Activated naive CD4-positive, alpha-beta T cell treated with anti-CD3 and anti-CD28 coated beads, Interleukin-2, amount 50 U/mL, for 72 hours (primary cell): ENCODE measurements at places on chromosomes 5 and 9.

- no peak for DNase-seq
Observed at GRCh38 chr5:23303435-23303834, 204.0 kb upstream of the PRDM9 start.

GRCh38 chr5:18975624-18976023, 1012.4 kb downstream of the CDH18 start:
- DNase-seq: no peak

- DNase-seq: no peak
Observed at GRCh38 chr9:6239694-6240093, 24.1 kb downstream of the IL33 start.

- no peak for DNase-seq
Observed at GRCh38 chr5:167309941-167310517, 981.4 kb upstream of the WWC1 start.

DNA sequence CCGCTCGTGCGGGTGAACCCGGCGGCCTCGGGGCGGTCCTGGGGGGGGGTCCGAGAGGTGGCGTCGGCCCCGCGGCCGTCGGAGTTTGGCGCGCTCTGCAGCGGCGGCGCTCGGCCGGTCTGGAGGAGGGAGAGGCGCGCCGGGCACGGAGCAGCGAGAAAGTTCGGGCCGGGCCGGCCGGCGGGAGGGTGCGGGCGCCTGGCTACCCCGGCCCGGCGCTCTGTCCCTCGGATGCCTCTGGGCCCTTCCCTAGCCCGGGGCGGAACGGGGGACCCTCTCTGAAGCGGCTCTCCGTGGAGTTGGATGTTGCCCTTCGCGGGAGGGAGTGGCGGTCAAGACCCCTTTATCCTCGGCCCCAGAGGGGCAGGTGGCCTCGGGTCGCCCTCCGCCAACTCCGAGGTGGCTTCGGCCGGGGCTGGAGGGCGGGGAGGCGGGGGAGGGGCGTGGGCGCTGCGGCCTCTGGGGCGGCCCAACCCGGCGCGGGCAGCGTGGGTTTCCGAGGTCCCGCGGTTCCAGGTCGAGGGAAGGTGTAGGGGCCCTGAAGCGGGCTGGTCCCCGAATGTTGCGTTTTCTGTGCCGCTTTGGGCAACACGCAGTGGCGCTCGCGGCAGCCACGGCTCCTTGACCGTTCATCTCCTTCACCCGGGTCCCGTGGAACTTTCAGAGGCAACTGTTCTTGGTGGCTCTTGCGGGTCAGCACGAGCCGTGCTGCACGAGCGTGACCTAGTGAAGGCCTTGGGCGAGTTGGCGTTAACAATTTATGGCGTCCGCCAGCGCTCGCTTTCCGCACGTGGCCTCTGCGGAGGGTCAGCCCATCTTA, 290.5 kb downstream of the DOCK8 start:
- no peak for DNase-seq

- no peak for DNase-seq
Observed at GRCh38 chr5:7347377-7347776, 48.6 kb upstream of the ADCY2 start.

DNA sequence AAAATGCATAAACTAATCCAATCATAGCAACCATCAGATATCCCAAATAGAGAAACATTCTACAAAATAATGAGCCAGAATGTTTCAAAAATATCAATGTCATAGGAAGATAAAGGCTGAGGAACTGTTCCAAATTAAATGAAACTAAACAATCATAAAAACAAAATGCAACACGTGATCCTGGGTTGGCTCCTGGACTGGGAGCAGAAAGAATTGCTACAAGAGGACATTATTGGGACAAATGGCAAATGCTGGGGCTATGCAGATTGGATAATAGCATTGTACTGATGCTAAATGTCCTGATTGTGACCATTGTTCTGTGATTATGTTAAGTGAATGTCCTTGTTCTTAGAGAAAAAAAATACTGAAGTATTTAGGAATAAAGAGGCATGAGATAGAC, 54.2 kb upstream of the AKNA start:
- no peak for DNase-seq

DNA sequence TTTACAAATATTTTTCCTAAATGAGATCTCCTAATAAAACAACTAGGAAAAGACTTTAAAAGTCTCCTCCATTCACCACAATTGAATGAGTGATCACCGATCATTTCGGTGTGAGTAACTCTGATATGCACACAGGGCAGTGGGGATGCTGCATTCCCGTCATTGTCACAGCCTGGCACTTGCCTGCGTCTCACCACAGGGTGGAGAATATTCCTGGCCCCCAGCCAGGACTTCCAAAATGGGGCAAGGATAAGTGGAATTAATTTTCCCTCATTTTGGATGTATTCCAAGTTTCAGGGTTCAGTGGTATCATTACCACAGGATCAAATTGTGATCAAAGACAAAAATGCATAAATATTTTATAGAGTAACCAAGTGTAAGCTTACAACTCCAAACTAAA, 107.1 kb downstream of the CTNND2 start:
- no peak for DNase-seq

DNA sequence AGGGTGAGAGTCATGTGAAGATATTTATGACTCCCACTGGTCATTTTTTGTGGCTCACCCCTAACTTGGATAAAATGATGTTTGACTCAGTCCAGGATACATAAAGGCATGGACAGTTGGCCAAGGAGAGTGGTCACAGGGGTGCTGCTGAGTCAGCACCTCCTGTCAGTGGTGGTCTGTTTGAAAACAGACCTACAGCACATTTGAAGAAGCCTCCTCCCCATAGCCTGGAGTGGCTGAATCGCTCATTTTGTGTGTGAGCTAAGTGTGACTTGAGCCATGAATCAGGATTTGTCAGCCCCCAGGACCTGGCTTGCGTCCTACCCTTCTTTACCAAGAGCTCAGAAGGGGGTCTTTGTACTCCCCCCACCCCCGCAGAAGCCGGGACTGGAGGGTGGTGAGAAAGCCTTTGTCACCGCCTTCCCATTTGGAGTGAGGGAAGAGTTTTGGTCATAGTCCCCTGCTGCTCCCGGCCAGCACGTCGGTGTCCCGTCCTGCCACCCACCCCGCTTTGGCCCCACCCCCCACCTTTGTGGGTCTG, 35.6 kb downstream of the TRIO start:
- no peak for DNase-seq

DNA sequence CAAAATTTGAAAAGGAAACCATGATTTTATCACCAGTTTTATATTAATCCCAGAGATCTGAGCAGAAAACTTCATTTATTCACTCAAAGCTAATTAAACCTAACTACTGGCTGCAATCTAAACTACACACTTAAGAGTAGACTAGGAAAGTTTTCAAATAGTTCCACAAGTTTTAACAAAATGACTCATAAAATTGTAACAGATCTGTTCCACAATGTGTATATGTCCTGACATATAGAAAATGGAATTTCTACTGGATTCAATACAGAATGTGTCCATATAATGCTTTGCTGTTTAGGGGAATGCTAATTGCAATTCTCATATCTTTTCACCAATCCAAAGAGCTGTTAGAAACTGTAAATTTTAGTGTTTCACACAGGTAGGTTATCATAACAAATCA, 40.3 kb upstream of the ADAMTSL1 start:
- DNase-seq: no peak

- DNase-seq: no peak
Observed at GRCh38 chr5:35709688-35710087, 92.0 kb downstream of the SPEF2 start.

DNA sequence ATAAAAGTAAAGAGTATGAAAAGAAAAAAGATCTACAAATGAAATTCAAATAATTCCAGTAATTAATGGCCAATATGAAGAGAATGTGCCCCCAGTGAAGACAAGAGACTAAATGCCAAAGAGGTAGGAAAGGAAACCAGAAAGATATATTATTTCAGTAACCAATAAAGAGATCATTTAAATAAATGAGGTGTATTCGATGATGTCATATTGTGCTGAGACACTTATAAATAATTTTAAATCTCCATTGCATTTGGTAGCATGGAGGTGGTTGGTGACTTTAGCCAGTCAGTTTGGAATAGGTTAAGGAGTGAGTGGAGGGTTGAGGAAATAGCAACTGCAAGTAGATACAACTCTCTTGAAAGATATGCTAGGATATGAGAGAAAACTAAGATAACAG, 417.7 kb upstream of the PTGER4 start:
- no peak for DNase-seq

DNA sequence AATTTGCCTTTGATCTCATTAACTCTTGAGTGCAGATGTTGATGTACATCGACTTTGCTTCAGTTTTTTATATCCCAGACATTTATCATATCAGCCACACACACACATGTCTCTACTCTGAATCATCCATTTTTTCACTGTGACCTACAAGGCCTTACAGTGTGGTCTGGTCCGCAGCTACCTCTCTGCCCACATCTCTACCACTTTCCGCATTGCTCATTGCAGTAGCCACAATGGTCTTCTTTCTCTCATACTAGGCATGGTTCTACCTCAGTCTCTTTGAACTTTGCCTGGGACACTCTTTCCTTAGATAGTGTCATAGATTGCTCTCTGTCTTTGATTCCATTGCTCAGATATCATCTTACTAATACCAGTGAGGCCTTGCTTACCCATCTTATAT, 87.9 kb upstream of the FSD1L start:
- DNase-seq: peak; percentile 54

DNA sequence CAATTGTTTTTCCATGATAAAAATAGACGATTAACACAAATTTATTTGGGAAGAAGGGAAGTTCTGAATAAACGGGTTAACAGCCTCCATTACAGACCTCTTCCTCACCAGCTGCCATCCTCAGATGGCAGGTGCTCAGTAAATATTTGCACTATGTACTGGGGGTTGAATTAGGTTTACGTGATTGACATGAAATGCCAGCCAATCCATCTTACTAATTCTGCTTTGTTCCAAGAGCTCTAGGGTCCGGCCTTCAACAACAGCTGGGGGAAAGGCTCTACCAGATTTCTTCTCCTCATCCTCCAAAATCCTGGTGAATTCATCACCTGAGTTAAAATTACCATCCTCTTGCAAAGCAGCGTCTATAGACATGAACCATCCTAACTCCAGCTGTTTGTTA, 104.6 kb downstream of the MTX3 start:
- DNase-seq: no peak

- no peak for DNase-seq
Observed at GRCh38 chr5:97121848-97122247, 20.6 kb downstream of the LIX1 start.

GRCh38 chr9:114580609-114581193, 6.9 kb upstream of the ATP6V1G1 start:
- no peak for DNase-seq

DNA sequence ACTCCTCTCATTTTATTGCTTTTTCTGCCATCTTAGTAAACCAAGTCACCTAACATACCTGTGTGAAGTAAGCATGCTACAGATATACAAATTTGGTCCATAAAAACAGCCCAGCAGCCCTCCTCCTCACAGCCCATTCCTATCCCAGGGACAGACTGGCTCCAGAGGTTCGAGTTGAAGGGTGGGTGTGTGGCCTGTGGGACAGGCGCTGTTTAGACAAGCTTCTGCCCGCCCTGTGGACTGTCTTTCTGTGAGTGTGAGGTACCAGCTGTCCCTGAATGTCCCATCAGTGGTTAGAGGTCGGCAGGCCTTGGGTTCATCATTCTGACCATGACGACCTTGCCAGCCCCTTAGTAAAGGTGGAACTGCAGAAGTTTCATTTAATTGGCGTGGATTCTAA, 82.0 kb downstream of the WNK2 start:
- no peak for DNase-seq

- DNase-seq: no peak
Observed at GRCh38 chr5:131615957-131616356, 19.1 kb downstream of the RAPGEF6 start.

- DNase-seq: no peak
Observed at GRCh38 chr5:83827111-83827557, 106.5 kb upstream of the HAPLN1 start.

DNA sequence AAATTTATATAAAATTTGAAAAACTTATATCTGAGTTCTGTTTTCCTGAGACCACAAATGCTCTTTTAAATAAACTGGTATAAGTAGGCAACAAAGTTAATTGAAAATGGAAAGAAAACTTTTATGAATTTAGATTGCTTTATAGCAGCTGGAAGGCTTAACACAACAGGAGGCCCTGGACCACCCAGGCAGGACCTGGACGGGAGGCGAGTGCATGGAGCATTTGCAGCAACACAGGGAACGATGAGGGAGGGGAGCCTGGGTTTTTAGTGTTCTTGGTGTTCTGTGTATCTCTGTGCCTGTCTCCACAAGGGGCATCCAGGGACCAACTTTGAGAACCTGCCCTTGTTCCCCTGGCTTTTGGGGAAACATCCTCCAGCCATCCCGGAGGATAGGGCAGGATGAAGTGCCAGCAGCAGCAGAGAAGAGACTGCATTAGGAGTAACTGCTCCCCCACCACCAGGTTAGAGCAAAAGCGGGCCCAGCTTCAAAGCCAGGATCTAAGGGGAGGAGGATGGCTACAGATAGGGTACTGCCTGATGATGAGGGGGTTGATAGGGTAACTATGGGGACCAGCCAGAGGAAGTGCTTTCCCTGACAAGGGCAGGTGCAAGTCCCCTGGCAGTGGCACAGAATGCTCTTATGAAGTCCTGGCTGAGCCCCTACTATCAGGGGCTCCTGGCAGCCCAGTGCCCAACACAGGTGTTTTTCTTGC, 6.7 kb upstream of the SPATA31E1 start:
- DNase-seq: no peak

GRCh38 chr5:169004551-169004950, 296.4 kb downstream of the SLIT3 start:
- DNase-seq: no peak

GRCh38 chr5:7868427-7868772, 431 bp downstream of the FASTKD3 start:
- DNase-seq: no peak

GRCh38 chr5:79938468-79938867, 52.6 kb downstream of the MTX3 start:
- no peak for DNase-seq

GRCh38 chr9:112179816-112180215, 4.7 kb upstream of the SUSD1 start:
- no peak for DNase-seq
